ENCODE measurements at places on chromosomes 1 and 21.

GRCh38 chr1:79069828-79070227, 63.3 kb upstream of the ADGRL4 start:
- DNase-seq: no peak

- no peak for DNase-seq
Measured at GRCh38 chr1:27622828-27623227, 12.2 kb downstream of the FGR start.

DNA sequence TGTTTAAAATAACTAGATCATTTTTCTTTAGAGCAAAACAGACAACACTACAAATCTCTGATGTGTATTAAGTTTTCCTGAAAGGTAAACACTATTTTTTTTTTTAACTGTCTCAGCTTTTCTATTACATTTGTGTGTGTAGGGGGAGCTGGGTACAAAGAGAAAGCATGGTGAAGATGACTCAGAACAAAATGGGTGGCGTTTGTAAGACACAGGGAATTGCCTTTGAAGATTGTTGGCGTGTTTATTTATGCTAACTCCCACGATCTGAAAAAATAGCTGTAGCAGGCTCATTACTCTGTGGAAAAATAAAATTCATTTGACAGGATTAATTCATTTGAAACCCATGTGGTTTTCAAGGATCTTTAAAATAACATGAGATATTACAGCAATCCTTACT, 285.1 kb downstream of the RYR2 start:
- DNase-seq: no peak

GRCh38 chr1:214859647-214860046, 222.9 kb upstream of the KCNK2 start:
- no peak for DNase-seq

Data from stimulated activated naive B cell treated with anti-CD40 and anti-IgM and Interleukin-4, amounts not matched to agents 10 μg/mL and 1 μg/mL and 100 μg/mL, for 72 hours (primary cell).